ENCODE measurements at places on chromosomes 3 and 15. TPM values are rescaled to one million over a fixed set of nuclear protein-coding genes. Genes with fewer than 3 reads are reported as not detected.
A peak's percentile ranks its signal among the peaks of the same experiment; 100 is the strongest.

DNA sequence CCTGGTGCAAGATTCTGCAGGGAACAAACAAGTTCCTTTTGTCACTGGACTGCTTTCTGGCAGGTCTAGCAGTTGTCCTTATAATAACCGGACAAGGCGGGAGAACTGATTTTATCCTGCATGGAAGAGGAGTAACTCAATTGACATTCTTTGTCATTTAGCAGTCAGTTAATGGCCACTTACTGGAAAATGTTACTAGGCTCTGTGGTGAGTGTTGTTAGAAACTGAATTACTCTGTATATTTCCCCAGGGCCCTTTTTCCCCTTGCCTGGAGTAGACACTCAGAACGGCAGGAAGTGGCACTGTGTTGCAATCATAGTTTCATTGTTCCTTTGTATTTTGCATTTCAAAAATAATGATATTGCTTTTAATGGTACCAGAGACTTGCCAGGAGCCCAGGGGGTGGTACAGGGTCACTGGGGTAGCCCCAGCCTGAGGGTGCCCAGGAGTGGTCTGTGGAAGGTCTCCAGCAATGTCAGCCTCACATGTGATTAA, 318.6 kb upstream of the LRRFIP2 start:
- peak; percentile 1 for DNase-seq

GRCh38 chr3:20054549-20054987, 14.3 kb downstream of the KAT2B start:
- DNase-seq = no peak

GRCh38 chr3:95521396-95521795, 1293.0 kb upstream of the EPHA6 start:
- no peak for DNase-seq

DNA sequence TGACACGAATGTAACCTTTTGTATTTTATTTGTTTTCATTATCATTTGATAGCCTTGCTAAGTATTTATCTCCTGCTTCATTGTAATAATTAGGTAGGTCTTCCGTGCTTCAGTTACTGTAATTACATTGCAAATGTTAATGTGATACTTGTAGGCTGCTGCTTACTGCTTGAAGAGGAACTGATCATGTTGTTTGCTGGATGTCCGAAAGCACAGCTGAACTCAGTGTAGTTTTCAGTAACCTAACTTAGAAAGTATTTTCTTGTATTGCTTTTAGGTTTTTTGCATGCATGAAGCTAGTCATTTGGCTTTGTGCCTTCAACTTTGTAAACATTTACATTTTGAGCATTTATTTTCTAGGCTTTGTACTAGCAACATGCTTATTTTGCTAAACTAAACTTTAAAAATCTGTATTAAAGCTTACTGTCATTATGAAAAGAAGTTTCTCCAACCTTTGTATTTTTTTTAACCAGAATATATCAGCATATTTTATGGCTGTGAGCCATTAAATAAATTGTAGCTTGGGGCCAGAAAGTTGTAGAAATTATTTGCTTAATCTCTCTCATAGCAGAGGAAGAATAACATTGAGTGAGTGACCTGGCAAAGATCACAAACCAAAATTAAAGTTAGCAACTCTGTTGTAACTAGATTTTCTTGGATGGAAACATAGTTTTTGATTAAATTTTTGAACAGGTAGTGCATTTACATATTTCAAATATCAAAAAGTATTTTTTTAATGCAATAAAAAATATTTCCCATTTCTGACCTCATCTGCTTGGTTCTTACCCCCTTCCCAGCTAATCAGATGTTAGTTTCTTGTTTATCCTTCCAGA, 30.7 kb downstream of the SACM1L start:
- no peak for DNase-seq

DNA sequence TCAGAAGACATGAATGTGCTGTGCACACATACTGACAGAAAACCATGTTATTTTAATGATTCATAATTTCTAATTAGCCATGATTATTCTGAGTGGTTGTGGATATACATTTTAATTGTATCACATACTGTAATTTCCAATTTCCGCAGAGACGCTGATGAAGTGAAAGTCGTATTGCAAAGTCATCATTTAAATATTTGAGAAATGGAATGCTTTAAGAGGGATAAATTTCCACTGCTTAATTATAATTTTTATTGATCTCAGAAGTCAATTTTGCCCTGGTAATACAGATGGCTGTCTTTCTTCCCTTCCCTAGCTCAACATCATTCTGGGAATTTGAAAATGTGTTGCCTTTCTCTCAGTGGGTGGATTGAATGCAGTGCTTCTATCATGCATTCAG, 819.3 kb downstream of the ROBO2 start:
- no peak for DNase-seq

DNA sequence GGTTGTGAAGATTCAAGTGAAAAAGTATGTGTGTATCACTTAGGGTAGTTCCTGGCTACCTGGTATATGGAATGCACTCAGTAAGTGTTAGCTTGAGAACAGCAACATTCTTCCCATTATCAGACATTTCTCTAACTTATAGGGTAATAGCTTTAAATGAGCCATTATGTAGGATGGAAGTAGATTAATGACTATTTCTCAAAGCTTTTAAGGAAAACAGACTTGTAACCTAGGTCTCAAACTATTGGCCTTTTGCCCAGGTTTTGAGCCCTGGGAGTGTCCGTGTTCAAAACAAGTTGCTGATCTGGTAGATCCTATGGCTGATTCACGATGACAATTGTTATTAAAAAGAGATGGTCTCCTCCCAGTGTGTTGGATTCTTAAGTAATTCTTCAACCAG, 129.1 kb upstream of the UMPS start:
- DNase-seq = no peak

FAM81A gene
- polyA plus RNA-seq = not detected

TM4SF18 gene
- 0.29 TPM for polyA plus RNA-seq

NISCH gene
- 66.4 TPM for polyA plus RNA-seq

POLR2M gene
- 87.2 TPM for polyA plus RNA-seq

Data from BJ (cell line).